ENCODE measurements at places on chromosomes 4 and X. TPM values are rescaled to one million over a fixed set of nuclear protein-coding genes. Genes with fewer than 3 reads are reported as not detected.

DNA sequence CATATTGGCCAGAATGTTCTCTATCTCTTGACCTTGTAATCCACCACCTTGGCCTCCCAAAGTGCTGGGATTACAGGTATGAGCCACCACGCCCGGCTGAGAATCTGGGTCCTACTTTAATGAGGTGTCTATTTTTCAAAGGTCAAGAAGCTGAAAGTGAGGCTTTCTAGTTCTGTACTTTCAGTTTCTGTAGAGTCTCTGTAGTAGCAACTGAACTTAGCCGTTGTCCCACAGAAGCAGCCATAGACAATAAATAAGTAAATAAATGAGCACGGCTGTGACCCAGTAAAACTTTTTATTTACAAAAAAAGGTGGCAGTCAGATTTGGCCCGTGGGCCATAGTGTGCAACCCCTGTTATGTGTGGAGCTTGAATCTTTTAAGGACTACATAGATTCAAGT is 92.0 kb downstream of the FNIP2 start:
- DNase-seq, result no peak
- no peaks in the 10 kb centered on the region for H3K27me3 ChIP-seq

DNA sequence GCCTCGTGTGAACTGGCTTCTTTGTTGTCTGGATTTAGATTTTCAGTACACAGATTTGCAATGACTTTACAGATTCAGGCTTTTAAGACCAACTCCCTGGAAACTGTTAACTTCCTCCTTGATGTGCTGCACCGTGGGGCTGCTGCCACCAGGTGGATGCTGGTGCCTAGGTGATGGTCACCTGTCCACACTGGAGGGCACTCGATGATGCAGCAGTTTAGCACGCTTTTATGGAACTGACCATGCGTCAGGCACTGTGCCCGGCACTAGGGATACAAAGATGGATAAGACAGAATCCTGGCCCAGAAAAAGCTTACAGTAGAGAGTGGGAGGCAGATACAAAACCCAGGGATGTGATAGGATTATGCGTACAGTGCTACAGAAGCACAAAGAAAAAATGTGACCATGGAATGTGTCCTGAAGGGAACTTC is 180.7 kb downstream of the CEP135 start:
- peaks cover 29% of the 10 kb centered on the region for H3K27me3 ChIP-seq
- H3K36me3 ChIP-seq, result no peaks in the 10 kb centered on the region
- no peak overlapping the region for H3K4me3 ChIP-seq

The FAM47A gene
- not detected for total RNA-seq

DNA sequence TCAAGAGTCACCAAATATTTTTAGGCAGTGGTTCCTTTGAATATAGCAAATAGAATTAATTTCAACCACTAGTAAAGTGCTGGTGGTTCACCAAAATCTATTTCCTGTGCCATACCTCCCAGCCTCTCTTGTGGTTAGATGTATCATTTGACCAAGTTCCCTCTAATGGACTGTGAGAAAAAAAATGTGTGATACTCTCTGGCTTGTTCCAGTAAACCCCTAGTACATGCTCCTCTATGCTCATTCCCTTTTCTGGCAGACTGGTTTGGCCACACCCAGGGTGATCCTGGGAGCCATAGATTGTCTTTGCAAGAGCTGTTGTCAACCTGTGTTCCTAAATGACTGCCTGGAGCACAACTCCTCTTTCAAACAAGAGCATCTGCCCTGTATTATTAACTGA is 109.5 kb downstream of the FRAS1 start:
- peaks cover 22% of the 10 kb centered on the region for H3K4me1 ChIP-seq
- peak overlapping the region; percentile 65 for H3K4me3 ChIP-seq
- peak; percentile 66 for DNase-seq

GRCh38 chrX:1248331-1249061 is 20.1 kb upstream of the CSF2RA start:
- H3K36me3 ChIP-seq, result no peaks in the 10 kb centered on the region
- peak overlapping the region; percentile 86 for H3K27ac ChIP-seq
- peak overlapping the region; percentile 58 for H3K4me3 ChIP-seq
- peaks cover 4% of the 10 kb centered on the region for H3K27me3 ChIP-seq
- no peak for DNase-seq

GRCh38 chr4:6701371-6701770 is 7.7 kb downstream of the S100P start:
- H3K4me3 ChIP-seq, result no peak overlapping the region
- H3K4me1 ChIP-seq, result peaks cover 58% of the 10 kb centered on the region
- no peak overlapping the region for H3K27ac ChIP-seq
- peaks cover 20% of the 10 kb centered on the region for H3K36me3 ChIP-seq
- H3K27me3 ChIP-seq, result no peaks in the 10 kb centered on the region

The STAP1 gene
- total RNA-seq, result 9.6 TPM

The GPRASP1 gene
- 1.9 TPM for total RNA-seq

- no peaks in the 10 kb centered on the region for H3K4me1 ChIP-seq
- no peaks in the 10 kb centered on the region for H3K27me3 ChIP-seq
- H3K36me3 ChIP-seq, result no peaks in the 10 kb centered on the region
Measured at GRCh38 chr4:156154978-156155377, 201.3 kb upstream of the CTSO start.

- peaks cover 20% of the 10 kb centered on the region for H3K4me1 ChIP-seq
- no peaks in the 10 kb centered on the region for H3K36me3 ChIP-seq
- H3K27ac ChIP-seq, result no peak overlapping the region
- peaks cover 33% of the 10 kb centered on the region for H3K27me3 ChIP-seq
Measured at GRCh38 chr4:185039508-185040273, 21.4 kb downstream of the HELT start.
